ENCODE measurements at places on chromosomes 5 and 9.
A peak's percentile ranks its signal among the peaks of the same experiment; 100 is the strongest.

GRCh38 chr5:105922080-105922479 is 1748.7 kb downstream of the EFNA5 start:
- DNase-seq = no peak

- DNase-seq = no peak
These were observed 31.8 kb upstream of the PTGS1 start for GRCh38 chr9:122338994-122339393.

DNA sequence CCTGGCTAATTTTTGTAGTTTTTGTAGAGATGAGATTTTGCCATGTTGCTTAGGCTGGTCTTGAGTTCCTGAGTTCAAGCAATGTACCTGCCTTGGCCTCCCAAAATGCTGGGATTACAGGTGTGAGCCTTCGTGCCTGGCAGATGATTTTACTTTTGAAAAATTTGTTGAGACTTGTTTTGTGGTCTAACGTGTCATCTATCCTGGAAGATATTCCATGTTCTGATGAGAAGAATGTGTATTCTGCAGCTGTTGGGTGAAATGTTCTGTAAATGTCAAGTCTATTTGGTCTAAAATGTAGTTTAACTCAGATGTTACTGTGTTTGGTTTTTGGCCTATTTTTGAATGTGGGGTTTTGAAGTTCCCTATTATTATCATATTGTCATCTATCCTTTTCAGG is 145.6 kb downstream of the XRCC4 start:
- DNase-seq = no peak

DNA sequence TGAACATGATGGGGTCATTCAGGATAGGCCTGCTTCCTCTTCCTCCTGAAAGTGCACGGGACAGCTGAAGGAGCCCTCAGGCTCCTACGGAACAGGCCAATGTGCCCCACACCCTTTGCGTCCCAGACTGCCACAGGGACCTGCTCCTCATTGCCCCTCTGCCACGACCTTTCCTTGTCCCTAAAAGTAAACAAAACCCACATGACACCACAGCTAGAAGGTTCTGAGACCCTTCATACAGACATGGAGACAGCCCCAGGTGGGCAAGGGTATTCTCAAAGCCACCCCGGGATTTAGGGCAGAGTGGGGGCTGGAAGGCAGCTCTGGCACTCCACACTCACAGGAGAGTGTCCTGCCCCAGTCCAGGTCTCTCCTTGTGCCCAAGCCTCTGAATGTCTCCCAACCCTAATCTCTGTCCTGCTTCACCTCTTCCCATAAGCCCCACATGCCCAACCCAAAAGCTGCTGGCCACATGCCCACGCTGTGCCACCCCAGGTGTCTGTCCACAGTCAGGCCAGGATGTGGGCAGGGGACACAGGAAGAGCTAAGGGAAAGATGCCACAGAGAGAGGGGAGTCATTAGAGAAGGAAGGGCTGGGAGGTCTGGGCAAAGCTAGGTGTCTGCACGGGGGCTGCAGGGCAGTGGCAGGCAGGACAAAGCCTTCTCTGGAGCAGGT is 800 bp downstream of the AMBP start:
- DNase-seq = no peak

GRCh38 chr9:118414676-118415075 is 710.5 kb downstream of the TLR4 start:
- DNase-seq = no peak

DNA sequence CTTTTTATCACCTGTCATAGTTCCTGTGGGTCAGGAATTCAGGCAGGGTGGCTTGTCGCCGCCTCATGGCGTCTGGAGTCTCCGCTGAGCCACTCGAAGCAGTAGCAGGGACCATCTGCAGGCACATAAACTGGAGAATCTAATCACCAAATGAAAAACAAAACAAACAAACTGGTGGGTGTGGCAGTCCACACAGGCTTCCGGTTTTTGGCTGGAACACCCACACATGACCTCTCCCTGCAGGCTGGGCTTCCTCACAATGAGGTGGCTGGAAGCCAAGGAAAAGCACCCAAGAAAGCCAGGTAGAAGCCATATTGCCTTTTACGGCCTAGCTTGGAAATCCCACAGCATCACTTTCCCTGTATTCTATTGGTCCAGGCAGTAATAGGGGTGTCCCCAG is 197.0 kb downstream of the SYK start:
- no peak for DNase-seq

DNA sequence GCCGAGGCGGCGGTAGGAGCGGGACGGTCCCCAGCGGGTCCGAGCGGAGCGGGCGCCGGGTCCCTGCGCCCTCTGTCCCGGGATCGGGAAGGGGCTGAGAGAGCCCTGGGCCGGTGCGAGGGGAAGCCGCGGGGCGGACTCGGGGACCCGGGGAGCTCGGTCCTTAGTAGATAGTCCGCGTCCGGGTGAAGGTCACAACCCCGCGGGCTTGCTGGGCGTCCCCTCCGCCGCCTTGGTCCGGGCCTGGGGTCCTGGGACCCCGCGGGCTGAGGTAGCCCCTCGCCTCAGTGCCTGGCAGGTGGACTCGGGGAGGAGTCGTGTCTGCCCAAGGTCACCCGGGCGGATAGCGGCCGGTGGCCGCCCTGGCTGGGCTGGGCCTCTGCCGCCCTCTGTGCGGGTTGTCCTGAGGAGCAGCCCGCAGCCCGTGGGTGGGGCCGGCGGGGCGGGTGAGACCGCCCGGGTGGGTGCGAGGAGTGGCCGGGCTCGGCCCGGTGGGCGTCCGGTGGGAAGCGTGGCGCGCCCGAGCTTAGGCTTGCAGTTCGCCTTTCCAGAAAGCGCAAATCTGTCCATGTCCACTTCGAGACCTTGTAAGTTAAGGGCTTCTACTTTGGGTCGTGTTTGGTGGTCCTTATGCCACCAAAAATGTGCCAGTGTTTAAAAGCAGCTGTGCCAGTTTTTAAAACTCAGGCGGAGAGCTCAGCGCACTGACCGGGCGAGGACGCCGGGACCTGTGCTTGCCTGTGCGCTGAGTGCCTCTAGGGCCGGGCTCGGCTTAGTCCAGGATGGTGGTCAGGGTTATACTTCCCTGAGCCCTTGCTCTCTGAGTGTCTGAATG is 554 bp downstream of the SDHA start:
- peak; percentile 15 for DNase-seq

DNA sequence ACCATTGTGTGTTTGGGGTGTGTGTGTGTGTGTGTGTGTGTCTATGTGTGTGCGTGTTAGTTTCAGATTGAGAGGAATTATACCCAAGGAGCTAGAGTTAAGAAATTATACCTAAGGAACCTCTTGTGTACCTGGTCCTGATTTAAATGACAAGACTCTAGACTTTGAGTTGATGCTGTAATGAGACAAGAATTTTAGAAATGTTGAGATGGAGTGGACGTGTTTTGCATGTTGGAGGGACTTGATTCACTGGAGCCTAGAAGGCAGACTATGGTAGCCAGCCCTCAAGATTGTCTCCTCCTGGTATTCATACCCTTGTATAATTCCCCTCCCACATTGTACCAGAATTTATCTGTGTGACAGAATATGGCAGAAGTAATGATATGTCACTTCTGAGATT is 52.4 kb upstream of the HSPB3 start:
- no peak for DNase-seq

DNA sequence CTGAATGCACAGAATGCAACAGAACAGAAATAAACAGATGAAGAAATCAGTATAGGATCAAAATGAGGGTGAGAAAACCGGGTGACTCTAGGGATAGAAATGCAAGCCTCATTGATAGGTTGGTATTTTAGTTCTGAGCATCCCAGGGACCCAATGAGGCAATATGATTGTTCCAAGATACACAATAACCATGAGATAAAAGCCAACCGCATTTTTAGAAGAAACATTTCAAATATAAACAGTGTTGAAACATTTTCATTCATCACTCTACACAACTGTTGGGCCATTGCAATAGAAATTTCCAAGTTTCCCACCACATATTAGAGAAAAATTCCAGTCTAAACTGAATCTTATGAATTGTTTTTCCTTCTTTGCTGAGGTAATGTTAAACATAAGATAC is 452.3 kb upstream of the PTGER4 start:
- DNase-seq = no peak

DNA sequence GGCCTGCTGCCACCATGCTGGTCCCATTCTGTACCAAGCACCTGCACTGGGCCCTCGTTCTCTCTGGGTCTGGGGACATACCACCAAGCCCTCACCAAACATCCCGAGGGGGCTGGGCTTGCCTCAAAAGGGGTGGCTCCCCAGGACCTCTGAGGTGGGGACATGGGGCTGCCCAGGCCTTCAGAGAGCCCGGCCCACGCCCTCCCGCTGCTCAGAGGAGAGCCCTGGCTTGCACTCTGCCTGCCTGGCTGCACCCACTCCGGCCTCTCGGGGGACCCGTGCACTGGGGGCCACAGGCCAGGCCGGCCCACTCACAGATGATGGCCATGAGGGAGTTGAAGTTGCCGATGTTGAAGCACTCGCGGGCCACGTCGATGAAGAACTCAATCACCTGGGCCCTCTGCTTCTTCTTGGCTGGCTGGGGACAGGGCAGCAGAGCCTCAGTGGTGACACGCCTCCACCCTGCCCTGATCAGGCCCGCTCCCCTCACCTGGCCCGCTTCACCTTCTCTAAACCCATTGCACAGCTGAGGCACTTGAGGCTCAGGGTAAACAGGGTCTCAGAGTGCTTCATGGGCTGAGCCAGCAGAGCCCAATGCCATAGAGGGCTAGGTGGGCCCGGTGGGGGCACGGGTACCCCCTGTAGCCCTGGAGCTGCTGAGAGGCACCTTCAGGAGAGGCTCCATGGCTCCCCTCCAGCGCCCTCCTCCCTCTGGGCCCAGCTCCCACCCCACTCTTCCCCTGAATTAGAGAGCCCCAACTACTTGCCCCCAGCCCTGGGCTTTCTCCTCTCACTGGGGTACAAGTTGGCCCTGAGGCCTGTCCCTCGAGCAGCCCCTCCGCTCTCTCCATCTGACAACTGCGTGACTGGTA is 47.7 kb upstream of the RNF130 start:
- no peak for DNase-seq

GRCh38 chr9:123615381-123615780 is 259.4 kb downstream of the CRB2 start:
- DNase-seq = no peak

DNA sequence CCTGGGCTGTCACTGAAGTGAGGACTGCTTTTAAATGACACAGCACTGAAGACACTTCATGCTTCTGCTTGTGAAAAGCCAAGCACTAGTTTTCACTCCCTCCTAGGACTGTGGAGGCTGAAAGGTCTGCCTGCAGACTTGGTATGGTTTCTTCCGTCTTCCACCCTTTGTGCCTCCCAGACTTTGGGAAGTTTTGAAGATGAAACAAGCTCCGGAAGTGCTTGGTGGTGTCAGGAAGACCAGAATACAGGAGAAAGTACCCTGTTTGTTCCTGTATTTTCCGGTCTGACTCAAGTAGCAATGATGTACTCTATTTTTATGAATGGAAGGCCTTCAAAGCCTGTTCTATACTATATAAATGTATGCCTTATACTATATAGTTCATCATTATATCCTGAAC is 222.7 kb downstream of the PDZD2 start:
- no peak for DNase-seq

DNA sequence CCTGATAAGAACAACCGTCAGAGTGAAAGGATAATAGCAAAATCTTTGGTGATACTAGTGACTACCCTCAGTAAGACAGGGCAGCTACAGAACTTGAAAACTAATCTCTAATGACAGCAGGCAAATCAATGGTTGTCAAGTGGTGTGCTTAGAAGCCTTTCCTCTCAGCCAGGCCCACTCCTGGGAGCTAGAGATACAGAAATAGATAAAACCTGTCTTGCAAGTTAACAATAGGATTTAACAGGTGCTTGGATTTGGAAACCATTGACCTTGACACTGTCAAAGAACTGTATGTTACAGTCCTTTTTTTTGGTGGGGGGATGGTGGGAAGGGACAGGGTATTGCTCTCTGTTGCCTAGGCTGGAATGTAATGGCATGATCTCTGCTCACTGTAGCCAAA is 118.6 kb downstream of the BASP1 start:
- DNase-seq = no peak

DNA sequence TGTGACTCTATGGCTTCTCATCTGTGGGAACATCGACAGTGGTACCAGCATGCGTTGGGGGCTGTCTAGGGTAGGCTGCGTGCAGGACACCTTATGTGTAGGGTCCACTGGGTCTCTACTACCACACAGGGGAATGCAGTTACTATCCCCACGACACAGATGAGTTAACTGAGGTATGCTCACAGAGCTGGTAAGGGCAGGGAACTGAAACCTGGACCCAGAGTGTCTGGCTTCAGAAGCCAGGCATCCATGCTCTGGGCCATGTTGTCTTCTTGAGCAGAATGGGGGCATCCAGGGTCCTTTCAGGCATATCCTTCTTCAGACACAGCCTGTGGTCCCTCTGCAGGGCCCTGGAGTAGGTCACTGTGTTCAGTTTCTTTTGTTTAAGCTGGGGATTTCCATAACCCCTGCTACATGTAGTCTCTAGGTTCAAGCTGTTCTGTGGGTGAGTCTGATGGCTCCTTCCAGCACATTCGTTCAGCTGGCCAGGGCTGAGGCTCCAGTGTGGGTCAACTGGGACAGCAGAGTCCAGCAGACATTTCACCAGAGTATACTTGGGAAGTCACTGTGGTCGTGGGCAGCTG is 148.8 kb downstream of the GADD45G start:
- DNase-seq = no peak

GRCh38 chr5:27503813-27504212 is 465.4 kb upstream of the CDH9 start:
- DNase-seq = no peak
